ENCODE measurements at places on chromosomes 3 and 15. TPM values are rescaled to one million over a fixed set of nuclear protein-coding genes. Genes with fewer than 3 reads are reported as not detected.

VEPH1 gene
- total RNA-seq = 79.0 TPM

SERPINI2 gene
- total RNA-seq = not detected

ROBO2 gene
- total RNA-seq = 8.9 TPM

ITGA11 gene
- total RNA-seq = not detected

FURIN gene
- 26.1 TPM for total RNA-seq

RASL12 gene
- not detected for total RNA-seq

OXTR gene
- 0.61 TPM for total RNA-seq

ZMYND10 gene
- 10.8 TPM for total RNA-seq

HDC gene
- total RNA-seq = not detected

MFSD1 gene
- 94.6 TPM for total RNA-seq

PLOD2 gene
- 120 TPM for total RNA-seq

ROPN1 gene
- total RNA-seq = not detected

RLBP1 gene
- total RNA-seq = not detected

MAPK6 gene
- 24.7 TPM for total RNA-seq

MYZAP gene
- not detected for total RNA-seq

CP gene
- total RNA-seq = 30.7 TPM

TUSC7 gene
- not detected for total RNA-seq

PSMD2 gene
- total RNA-seq = 581 TPM

GHSR gene
- not detected for total RNA-seq

PP2D1 gene
- total RNA-seq = not detected

SNTN gene
- total RNA-seq = not detected

SCAANT1 gene
- total RNA-seq = not detected

CCR1 gene
- total RNA-seq = not detected

SEMA6D gene
- total RNA-seq = not detected

ZNF619 gene
- 1.3 TPM for total RNA-seq

CAMP gene
- total RNA-seq = not detected

TARS3 gene
- total RNA-seq = 17.6 TPM

ZNF385D gene
- 2.1 TPM for total RNA-seq

MRPL47 gene
- 91.6 TPM for total RNA-seq

GABRR3 gene
- total RNA-seq = not detected

EAF2 gene
- not detected for total RNA-seq

GOLGA6L9 gene
- total RNA-seq = 1.1 TPM

LYZL4 gene
- not detected for total RNA-seq

SERINC4 gene
- not detected for total RNA-seq

MYH15 gene
- total RNA-seq = not detected

ZBTB47 gene
- 2.6 TPM for total RNA-seq

LDHAL6B gene
- total RNA-seq = not detected

SSR3 gene
- total RNA-seq = 336 TPM

GPR149 gene
- not detected for total RNA-seq

CCR3 gene
- total RNA-seq = not detected

CLDN11 gene
- 21.1 TPM for total RNA-seq

Measured in Caki2 (cell line).